ENCODE measurements at places on chromosomes 2 and 18.

DNA sequence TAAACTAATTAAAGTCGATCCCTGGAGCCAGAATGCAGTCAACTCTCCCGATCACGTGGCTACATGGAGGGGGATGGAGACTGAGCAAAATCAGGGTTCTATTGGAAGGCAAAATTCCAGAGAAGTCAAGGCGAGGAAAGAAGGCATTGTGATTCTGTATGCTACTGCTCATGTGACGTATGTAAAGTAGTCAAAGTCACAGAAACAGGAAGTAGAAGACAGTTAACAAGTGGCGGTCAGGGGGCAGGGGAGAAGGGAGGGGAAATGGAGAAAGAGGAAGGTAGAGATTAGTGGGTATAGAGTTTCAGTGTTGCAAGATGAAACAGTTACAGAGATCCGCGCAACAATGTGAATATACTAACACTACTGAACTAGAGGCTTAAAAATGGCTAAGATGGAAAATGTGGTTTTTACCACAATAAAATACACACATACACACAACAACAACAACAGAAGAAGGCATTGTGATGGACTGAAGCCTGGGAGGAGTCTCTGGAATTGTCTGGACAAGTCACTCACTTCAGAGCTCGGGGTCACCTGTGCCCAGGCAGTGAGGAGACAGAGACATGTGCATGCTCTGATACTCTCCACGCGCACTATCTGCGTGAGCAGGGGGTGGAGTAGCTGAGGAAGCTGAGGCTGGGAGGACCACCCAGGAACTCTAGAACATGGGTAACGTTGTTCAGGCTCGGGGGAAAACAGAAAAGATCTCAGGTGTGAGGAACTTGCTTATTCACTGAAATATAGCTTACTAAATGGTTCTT lies 89.9 kb upstream of the CDCA7 start:
- DNase-seq: no peak
- peaks cover 35% of the 10 kb centered on the region for H3K36me3 ChIP-seq
- H3K4me1 ChIP-seq: no peaks in the 10 kb centered on the region
- no peak overlapping the region for H3K27ac ChIP-seq
- no peaks in the 10 kb centered on the region for H3K27me3 ChIP-seq

- DNase-seq: no peak
- no peak overlapping the region for H3K4me3 ChIP-seq
- H3K36me3 ChIP-seq: no peaks in the 10 kb centered on the region
- H3K27me3 ChIP-seq: peaks cover 16% of the 10 kb centered on the region
Measured at GRCh38 chr18:61031626-61032025, 301.6 kb upstream of the CDH20 start.

- H3K4me1 ChIP-seq: peaks cover 17% of the 10 kb centered on the region
- no peaks in the 10 kb centered on the region for H3K36me3 ChIP-seq
- no peak overlapping the region for H3K27ac ChIP-seq
Measured at GRCh38 chr2:149009576-149010461, 28.7 kb upstream of the LYPD6B start.

DNA sequence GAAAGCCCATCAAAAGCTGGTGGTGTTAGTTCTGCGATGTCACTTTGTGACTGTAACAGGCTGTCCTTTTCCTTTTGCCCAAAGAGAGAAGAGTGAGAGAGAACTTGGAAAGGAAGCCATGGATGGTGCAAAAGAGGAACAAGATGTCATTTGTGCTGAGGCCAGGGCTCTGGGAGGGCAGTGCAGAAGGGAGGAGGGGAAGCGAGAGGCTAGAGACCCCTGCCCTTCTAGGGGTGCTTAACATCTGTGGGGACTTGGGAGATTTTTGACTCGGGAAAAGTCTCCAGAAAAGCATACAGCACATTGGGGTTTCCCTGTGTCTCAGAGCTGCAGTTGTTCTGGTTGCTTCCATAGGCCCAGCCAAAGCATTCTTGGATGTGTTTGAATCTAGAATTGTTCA lies 49.6 kb downstream of the ZBTB7C start:
- H3K4me1 ChIP-seq: peaks cover 15% of the 10 kb centered on the region
- no peak overlapping the region for H3K4me3 ChIP-seq
- DNase-seq: no peak
- H3K27ac ChIP-seq: no peak overlapping the region

DNA sequence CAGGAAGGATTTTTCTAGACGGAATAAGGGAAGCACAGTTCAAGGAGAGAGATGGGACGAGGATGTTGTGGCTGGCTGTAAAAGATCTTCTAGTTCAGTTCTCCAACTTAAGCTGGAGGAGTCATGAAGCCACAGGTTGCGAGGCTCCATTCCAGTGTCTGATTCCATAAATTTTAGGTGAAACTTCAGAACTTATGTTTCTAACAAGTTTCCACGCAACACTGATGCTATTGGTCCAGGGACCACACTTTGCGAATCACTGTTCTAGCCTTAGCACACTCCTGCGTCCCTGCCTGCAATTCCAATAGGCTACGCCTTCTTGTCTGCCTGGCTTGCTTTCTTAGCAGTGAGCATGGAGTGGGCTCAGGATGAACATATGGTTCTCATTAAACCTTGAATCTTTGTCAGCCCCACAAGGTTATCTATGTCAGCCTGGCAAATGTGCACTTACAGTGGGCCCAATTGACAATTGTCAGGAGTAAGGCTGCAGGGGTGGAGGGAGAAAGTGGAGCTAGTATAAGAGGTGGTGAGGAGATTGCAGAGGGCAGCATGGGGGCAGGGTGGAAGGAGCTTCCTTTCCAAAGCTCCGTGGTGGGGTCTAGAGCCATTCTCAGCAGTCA lies 438.1 kb upstream of the ST6GAL2 start:
- H3K27me3 ChIP-seq: no peaks in the 10 kb centered on the region
- no peak for DNase-seq
- peaks cover 4% of the 10 kb centered on the region for H3K36me3 ChIP-seq
- peaks cover 33% of the 10 kb centered on the region for H3K4me1 ChIP-seq
- H3K27ac ChIP-seq: no peak overlapping the region

- no peaks in the 10 kb centered on the region for H3K4me1 ChIP-seq
- peaks cover 14% of the 10 kb centered on the region for H3K27me3 ChIP-seq
- H3K27ac ChIP-seq: no peak overlapping the region
- DNase-seq: no peak
- no peaks in the 10 kb centered on the region for H3K36me3 ChIP-seq
- H3K4me3 ChIP-seq: no peak overlapping the region
Measured at GRCh38 chr2:110983133-110983532, 137.6 kb upstream of the BCL2L11 start.

GRCh38 chr2:212227755-212228154 lies 310.8 kb downstream of the ERBB4 start:
- H3K27ac ChIP-seq: no peak overlapping the region
- no peaks in the 10 kb centered on the region for H3K27me3 ChIP-seq
- H3K4me3 ChIP-seq: no peak overlapping the region
- no peaks in the 10 kb centered on the region for H3K36me3 ChIP-seq
- no peak for DNase-seq

GRCh38 chr18:71021030-71021362 lies 732.2 kb downstream of the SOCS6 start:
- no peak for DNase-seq
- no peaks in the 10 kb centered on the region for H3K27me3 ChIP-seq
- no peak overlapping the region for H3K4me3 ChIP-seq
- no peak overlapping the region for H3K27ac ChIP-seq
- no peaks in the 10 kb centered on the region for H3K36me3 ChIP-seq

DNA sequence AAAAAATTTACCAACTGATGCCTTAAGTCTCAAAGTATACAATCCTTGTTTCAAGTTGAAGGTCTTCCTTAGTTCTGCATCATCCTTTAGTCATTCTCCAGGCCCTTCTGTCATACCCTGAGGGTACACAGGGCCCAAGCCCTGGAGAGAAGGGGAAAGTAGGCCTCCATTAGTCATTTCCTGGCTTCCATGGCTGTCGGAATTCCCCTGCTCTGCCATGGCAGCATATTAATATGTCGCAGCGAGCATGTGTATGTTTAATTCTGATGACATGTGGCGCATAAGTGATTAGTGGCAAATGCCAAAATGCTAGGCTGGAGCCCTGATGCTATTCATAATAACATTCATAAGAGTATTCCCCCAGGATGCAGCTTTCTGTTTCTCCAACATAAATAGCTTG lies 22.1 kb downstream of the GPR39 start:
- H3K36me3 ChIP-seq: no peaks in the 10 kb centered on the region
- no peak for DNase-seq
- H3K27me3 ChIP-seq: peaks cover 1% of the 10 kb centered on the region
- H3K4me1 ChIP-seq: peaks cover 26% of the 10 kb centered on the region

DNA sequence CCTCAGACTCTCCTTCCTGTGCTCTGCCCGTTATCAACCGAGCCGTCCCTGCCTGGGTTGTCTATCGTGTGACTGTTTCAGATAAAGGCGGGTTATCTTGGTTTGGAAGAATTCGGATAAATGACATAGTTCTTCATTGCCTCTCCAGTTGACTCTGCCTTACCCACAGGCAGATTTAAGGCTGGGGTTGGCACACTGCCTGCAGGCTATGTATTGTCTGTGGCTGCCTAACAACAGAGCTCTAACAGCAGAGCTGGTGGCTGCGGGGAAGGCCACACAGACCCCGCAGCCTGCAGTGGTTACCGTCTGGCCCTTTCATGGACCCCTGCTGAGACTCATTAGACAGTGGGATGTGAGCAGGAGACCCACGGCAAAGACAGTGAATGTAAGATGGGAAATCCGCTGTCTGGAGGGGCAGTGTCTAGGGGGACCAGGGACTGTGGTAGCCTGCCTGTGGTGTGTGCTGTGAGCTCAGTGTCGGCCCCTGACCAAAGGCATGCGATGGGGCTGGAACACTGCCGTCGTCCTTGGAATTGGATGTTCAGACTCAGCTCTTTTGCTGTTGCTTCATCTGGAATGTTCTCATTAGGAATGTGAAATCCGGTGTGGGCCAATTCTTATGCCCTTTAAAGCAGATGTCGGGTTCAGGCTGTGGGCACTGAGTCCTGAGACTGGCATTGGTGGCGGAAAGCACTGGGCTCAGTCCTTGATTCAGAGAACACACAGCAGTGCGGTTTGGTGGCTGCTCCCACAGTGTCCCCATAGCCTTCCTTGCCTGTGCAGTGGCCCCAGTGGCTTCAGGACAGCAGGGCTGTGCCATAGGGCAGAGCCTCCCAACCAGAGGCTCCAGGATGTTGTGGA lies 44.5 kb downstream of the SH3RF3 start:
- peaks cover 97% of the 10 kb centered on the region for H3K4me1 ChIP-seq
- peaks cover 3% of the 10 kb centered on the region for H3K36me3 ChIP-seq
- DNase-seq: no peak
- H3K27me3 ChIP-seq: no peaks in the 10 kb centered on the region
- H3K27ac ChIP-seq: peak overlapping the region; percentile 99
- peak overlapping the region; percentile 61 for H3K4me3 ChIP-seq

- no peak overlapping the region for H3K4me3 ChIP-seq
- H3K27me3 ChIP-seq: peaks cover 16% of the 10 kb centered on the region
- H3K4me1 ChIP-seq: no peaks in the 10 kb centered on the region
Measured at GRCh38 chr2:80322311-80322920, 17.9 kb upstream of the LRRTM1 start.

DNA sequence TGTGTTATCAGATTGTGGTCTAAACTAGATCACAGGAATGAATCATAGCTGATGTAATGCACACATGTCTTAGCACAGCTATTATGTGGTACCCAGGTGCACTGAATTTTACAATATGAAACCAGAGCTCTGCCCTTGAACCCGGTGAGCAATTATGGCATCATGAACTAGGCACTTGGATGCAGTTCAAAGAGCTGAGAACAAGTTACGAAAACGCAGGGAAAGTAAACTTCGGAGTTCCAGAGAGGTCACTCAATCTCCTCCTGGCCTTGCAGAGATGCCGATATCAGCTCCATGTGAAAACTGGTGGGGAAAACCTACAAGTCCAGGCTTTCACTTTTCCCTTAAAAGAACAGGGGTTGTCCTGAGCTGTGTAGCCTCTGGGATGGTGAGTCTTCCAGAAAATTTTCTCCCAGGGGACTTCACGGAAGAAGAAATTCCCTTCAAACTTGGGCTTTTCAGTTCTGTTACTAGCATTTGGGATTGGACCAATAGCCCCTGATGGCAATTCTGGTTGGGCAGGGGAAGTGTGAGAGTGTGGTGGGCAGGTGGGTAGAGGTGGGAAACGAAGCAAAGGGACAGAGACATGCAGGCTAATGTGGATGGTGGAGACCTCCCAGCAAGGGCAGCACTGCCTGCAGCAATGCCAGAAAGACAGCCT lies 71.1 kb upstream of the SH3BP4 start:
- DNase-seq: no peak
- no peaks in the 10 kb centered on the region for H3K27me3 ChIP-seq
- peaks cover 16% of the 10 kb centered on the region for H3K4me1 ChIP-seq

GRCh38 chr2:176521878-176522670 lies 252.8 kb downstream of the MTX2 start:
- no peak overlapping the region for H3K27ac ChIP-seq
- H3K4me1 ChIP-seq: no peaks in the 10 kb centered on the region
- no peak for DNase-seq

GRCh38 chr2:109721135-109721534 lies 73.0 kb upstream of the RGPD5 start:
- H3K4me1 ChIP-seq: no peaks in the 10 kb centered on the region
- no peak overlapping the region for H3K27ac ChIP-seq
- no peaks in the 10 kb centered on the region for H3K27me3 ChIP-seq
- H3K4me3 ChIP-seq: no peak overlapping the region
- no peak for DNase-seq

DNA sequence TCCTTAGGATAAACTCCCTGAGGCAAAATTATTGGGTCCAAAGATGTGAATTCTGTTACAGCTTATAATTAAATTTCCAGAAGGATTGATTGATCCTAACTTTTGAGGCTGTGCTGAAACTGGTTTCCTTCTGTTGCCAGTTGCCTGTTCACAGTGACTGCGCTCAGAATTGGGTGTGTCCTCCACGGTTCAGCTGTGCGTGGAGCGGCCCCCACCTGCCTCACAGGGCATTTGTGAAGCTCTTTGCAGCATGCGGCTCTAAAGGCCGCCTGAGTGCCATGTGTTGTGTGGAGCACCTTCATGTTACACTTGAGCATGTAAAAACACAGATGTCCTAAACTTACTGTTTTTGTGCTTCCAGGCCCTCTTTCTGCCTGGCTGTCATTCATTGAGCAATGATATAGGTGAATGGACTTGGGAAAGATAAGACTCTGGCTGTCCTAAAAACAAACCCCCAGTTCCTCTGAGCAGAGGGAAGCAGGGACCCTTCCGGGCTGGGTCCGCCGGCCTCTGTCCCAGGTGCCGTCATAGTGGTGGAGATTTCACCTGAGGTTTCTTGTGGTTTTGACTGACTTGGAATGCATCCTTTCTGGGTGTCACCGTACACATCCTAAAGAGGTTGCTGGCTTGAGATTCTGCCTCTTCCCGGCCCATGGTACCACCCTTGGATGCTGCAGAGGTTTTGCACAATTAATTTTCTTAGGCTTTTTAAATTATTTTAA lies 173.6 kb downstream of the LDLRAD4 start:
- peak; percentile 46 for DNase-seq
- H3K36me3 ChIP-seq: peaks cover 6% of the 10 kb centered on the region
- H3K27ac ChIP-seq: no peak overlapping the region
- peaks cover 44% of the 10 kb centered on the region for H3K4me1 ChIP-seq
- no peaks in the 10 kb centered on the region for H3K27me3 ChIP-seq

Data from chondrocyte (in vitro differentiated cells).